Activated T-helper 1 cell treated with anti-CD3 and anti-CD28 coated beads, Interleukin-2, amount 50 U/mL, for 16 hours (primary cell): ENCODE measurements at places on chromosomes 16 and 17.

DNA sequence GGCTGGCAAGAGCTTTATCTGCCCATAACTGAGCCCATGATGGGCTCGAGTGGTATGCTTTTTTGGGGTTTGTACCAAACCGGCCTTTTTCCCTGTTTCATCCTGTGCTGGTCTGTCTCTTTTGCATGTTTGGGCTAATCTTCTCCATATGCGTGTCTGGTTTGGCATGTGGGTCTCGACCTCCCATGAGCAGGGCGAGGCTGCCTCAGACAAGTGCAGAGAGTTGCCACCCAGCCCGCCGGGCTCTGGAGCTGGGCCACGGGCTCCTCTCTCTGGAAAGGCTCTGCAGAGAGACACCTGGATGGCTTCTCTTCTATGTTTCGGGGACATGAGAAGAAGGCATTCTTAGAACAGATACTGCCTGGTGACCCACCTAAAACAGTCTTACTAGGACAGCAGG is 67.8 kb upstream of the TBX2 start:
- DNase-seq: no peak

DNA sequence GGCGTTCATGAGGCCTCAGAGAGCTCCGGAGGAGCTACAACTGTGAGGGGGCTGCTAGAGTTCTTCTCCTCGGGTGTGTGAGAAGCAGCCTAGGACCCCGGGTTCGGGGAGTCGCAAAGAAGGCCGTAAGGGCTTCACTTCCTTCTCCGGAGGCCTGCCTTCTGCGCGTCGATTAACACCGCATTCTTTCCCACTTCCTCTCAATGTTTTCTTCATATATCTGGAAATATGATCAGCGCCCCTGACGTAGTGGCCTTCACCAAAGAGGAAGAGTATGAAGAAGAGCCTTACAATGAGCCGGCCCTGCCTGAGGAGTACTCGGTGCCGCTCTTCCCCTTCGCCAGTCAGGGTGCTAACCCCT is 449 bp downstream of the SMCR8 start:
- DNase-seq: peak; percentile 16

- DNase-seq: no peak
Observed at GRCh38 chr17:77510133-77510796, 369.5 kb downstream of the SEC14L1 start.

DNA sequence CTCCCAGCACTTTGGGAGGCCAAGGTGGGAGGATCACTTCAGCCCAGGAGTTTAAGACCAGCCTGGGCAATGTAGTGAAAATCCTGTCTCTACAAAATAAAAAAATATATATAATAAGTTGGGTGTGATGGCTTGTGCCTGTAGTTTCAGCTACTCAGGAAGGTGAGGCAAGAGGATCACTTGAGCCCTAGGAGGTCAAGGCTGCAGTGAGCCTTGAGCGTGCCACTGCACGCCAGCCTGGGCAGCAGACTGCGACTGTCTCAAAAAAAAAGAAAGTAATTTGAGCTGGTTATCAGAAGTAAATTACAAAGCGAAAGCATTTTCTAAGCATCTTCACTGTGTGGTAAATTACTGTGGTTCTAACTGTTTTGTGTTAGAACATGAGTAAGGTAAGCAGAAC is 66.2 kb downstream of the NQO1 start:
- DNase-seq: no peak

- no peak for DNase-seq
Observed at GRCh38 chr16:85613604-85614337, 649 bp downstream of the GSE1 start.

GRCh38 chr16:78198288-78198687 is 98.8 kb downstream of the WWOX start:
- no peak for DNase-seq

DNA sequence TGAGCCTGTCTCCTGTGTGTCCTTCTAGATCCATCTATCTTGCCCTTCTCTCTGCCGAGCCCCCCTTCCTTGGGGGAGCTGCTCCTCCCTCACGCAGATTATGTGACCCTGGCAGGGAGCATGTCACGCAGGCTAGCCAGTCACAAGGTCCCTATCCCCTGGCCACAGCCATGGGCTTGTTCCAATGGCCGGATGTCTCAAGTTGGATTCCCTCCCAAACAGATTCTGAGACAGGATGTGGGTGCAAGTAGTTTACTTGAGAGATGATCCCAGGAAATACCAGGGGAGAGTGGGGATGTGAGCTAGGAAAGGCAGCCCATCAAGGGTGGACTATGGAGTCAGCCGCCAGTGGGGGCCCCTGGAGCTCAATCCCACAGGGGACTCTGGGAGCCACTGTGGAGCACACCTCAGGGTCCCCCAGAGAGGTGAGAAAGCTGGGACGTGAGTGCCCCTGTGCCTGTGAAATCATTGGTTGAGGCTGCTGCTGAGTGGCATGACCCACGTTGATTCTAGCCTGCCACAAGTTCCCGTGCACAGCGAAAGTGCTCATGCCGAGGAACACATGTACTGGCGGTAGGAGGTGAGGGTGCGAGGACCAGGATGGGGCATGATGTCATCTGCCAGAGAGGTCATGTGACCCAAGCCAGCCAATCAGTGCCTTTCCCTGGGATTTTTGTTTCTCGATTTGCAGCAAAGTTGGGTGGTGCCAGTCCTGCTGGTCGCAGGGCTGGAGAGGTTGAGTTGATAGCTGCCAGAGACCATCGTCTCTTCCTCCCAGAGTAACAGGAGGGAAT is 6.4 kb upstream of the CRISPLD2 start:
- DNase-seq: no peak

- no peak for DNase-seq
Observed at GRCh38 chr16:79537584-79537983, 63.0 kb downstream of the MAF start.

GRCh38 chr16:1557074-1557473 is 23.6 kb downstream of the TMEM204 start:
- no peak for DNase-seq

GRCh38 chr17:64260886-64261285 is 2.2 kb downstream of the TEX2 start:
- DNase-seq: no peak

DNA sequence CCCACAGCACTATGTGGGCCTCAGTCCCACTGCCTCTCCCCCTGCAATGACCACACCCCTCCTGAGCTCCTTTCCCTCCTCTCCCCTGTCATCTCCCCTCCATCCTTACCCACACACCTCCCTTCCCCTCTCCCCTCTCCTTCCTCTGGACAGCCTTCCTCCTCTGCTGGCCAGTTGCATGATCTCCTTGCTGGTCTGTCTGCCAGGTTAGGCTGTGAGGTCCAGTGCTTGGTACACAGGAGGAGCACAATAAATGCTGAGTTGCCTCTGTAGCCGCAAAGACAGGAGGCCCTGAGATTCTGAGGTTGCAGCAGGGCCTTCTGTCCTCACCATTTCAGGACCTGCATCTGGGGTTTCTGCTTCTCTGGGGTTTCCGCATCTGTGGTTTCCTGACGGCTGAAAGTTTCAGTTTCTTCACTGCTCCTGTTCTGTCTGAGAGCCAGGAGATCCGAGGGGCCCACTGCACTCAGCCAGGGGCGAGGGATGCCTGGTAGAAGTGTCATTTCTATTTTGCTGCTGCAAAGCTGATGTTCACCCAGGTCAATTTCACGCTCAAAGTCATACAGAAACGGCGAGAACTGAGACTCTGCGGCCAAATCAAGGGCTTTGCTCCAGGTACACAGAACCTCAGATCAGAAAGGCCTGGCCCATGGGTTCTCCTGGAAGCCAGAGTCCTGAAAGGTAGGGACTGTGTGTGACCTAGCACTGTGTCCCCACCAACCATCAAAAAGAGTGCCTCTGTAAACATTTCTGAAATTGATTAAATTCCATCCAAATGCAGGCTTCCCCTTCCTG is 4.6 kb upstream of the SLC12A3 start:
- no peak for DNase-seq

GRCh38 chr17:44561237-44561623 is 3.9 kb downstream of the FZD2 start:
- no peak for DNase-seq

GRCh38 chr17:50699410-50699809 is 8.3 kb downstream of the ANKRD40 start:
- DNase-seq: no peak

GRCh38 chr17:78129351-78130089 is 965 bp upstream of the TMC6 start:
- no peak for DNase-seq

DNA sequence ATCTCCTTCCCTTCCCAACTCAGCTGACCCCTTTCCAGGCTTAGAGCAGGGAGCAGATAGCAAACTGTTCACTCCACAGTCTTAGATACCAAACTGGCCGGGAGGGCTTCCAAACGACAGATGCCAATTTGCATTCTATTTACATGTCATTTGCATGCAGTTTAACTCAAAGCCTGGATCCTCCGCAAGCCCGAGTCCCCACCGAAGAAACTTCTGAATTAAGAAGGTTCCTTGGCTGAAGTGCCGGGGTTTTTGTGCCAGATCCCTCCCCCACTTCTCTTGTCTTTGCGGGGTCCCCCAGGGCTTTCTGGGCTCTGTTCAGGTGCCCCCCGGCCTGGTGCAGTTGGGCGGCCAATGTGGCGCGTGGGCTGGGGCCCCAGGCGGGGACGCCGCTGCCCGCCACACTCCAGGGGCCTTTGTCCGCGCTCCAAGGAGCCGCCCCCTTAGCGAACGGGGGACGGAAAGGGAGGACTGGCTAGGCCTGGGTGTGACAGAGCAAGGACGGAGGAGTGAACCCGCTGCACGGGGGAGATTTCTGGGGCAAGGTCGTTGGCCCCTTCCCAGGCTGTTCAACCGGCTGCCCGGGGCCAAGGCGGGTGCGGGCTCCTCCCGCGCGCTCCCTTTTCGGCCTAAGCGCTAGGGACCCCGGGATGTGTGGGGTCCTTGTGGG is 1.2 kb downstream of the GPRC5B start:
- DNase-seq: no peak

DNA sequence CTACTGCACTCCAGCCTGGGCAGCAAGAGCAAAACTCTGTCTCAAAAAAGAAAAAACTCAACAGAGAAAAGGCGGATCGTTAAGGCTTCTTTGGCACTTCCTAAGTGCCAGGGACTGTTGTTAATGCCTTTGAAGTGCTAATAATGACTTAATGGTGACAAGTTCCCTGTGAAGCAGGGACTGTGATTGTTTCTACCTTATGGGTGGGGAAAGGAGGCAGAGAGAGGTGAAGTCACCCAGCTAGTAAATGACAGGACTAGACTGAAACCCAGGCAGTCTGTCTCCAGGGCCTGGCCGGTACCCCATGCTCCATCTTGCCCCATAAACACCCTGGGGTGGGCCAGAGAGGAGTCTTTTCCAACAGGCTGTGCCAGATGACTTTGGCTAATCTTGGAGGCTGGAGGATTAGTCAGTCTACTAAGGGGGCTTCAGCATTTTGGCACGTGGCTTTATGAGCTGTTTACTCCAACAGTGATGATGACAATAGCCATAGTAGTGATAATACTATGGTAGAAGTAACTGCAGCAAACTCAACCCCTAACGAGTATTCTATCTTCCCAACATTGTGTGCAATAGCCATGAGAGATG is 26.9 kb downstream of the ABCC1 start:
- DNase-seq: no peak

DNA sequence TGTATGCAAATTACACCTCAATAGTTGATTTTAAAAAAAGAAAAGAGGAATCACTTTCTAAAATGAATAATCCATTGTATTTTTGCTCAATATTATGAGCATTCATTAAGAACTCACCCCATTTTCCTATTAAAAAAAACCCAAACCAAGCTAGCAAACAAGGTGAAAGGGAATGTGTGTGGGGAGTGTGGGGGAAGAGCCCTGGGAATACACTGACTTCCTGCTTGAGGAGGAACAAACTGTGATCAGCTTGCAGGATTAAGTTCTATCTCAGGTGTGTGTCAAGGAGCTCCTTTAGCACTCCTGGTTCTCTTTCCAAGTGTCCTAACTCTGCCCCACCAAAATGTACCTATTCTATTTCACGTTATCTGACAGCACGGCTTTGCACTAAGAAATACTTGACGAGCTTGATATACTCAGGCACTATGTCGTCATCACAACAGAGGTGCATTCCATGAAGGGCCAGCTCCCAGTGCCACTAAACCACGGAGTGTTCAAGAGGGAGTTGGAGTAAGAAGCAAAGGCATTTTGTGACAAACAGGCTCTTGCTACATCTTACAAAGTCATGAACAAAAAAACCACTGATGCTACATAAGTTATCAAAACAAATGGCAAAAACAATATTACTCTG is 73.2 kb downstream of the MYH10 start:
- no peak for DNase-seq
